ENCODE measurements at places on chromosomes 12 and 14.

DNA sequence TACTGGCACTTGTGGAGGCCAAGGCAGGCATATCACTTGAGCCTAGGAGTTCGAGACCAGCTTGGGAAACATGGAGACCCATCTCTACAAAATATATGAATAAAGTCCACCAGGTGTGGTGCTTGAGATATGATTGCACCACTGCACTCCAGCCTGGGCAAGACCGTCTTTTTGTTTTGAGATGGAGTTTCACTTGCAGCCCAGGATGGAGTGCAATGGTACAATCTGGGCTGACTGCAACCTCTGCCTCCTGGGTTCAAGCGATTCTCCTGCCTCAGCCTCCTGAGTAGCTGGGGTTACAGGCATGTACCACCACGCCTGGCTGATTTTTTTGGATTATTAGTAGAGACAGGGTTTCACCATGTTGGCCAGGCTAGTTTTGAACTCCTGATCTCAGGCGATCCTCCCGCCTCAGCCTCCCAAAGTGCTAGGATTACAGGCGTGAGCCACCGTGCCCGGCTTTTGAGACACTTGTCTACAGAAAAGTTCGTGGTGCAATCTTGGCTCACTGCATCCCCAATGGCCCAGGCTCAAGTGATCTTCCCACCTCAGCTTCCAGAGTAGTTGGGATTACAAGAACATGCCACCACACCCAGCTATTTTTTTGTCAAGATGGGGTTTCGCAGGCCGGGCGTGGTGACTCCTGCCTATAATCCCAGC, 16.3 kb upstream of the ATP5F1B start:
- DNase-seq, result no peak

DNA sequence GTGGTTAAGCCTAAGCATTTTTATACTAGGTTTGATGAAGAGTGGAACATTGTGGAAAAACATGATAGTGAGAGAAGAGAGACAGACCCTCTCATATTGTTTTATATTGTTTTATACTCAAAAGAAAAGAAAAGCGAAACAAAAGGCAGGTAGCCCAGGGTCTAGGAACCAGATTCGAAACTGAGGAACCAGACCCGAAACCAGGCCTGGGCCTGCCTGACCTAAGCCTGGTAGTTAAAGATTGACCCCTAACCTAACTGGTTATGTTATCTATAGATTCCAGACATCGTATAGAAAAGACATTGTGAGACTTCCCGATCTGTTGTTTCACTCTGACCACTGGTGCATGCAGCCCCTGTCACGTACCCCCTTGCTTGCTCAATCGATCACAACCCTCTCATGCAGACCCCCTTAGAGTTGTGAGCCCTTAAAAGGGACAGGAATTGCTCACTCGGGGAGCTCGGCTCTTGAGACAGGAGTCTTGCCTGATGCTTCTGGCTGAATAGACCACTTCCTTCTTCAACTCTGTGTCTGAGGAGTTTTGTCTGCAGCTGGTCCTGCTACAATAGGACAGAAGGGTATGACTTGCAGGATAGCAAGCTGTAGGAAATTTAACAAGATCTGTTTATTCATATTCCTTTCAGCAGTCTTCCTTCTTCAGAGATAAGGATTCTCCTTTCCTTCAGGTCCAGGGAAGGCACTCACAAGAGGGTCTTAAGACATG, 147.1 kb upstream of the PLEKHA5 start:
- DNase-seq, result no peak

DNA sequence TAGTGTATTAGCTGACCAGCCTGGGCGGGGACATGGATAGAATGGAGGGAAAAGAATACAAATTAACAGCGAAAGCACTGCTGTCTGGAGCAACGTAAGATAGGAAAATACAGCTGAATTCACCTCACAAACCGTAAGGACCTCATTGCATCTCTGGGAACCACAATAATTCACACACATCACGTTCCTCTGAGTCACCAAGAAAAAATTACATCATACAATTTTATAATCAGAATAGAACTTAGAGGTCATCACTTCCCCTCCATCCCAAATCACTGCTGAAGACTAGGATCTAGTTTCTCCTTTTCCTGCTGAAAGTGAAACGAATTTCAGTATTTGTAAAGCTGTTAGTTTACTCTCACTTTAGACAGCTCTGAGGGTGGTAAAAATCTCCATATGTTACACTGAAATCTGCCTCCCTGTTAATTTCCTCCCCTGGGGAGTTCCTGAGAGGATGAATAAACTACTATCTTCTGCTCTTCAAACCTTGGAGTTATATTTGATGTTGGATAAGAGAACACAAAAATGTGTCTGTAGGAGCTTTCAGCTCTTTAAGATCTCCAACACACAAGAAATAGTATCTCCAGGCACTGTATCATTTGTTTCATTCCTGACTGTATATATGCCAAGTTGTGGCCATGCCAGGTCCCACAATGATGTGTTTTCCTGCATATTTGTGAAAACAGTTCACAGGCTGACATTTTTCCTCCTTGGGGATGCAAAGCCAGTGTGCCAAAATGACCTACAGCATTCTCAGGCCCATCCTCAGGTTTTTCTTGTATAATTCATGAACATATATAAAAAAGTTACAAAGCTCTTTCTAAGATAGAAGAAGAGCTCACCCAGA, 63.8 kb upstream of the SSTR1 start:
- no peak for DNase-seq

DNA sequence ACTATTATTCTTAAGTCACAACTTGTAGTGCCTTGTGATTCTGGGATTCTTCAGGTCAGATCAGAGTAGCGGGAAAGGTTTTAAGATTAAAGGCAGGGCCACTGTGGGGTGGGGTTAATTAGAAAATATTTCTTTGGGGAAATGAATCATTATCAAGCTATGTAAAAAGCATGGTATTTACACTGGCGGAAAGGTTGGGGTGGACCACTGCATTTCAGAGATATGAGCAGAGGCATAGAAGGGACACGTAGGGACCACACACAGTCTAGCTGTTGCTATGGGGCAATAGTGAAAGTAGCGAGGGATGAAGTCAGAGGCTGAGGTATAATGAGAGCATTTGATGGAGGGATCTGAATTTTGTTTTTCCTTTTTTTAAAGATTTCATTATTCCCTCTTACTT, 31.7 kb upstream of the KCNH3 start:
- DNase-seq, result no peak

DNA sequence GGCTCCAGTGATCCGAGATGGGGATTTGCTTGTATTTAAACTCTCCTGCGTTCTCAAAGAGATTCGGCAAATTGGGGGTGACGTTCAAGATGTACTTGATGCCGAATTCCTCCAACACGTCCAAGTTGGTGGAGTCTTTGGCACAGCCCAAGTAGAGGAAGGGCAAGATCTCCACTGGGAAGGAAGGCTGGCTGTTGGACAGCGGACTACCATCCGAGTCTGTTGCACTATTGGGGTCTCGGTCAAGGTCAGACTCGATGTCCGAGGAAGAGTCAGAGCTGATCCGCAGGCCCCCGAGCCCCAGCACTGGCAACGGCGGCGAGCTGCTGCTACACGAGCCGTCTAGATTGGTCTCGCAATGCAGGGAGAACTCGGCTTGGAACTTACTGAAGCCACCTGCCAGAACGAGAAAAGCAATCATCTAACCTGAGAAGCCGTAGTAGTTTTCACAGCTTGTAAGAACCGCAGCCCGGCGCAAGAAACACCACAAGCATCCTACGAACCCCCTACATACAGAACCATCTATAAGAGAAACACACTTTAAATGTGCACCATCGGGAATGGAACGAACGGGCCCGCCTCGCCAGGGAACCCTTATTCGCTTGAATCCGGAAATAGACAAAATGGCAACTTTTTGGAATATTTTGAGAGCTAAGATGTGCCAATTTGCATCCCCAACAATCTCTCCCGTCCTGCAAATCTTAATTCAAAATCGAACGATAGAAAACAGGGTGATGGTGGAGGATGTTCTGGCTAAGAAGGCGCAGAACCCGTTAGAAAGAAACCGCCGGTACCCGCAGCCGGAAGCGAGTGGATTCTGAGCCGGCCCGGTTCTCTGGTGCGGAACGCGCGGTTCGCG, 1.4 kb downstream of the DUSP6 start:
- no peak for DNase-seq

GRCh38 chr14:55610713-55611370, 30.8 kb downstream of the KTN1 start:
- no peak for DNase-seq

DNA sequence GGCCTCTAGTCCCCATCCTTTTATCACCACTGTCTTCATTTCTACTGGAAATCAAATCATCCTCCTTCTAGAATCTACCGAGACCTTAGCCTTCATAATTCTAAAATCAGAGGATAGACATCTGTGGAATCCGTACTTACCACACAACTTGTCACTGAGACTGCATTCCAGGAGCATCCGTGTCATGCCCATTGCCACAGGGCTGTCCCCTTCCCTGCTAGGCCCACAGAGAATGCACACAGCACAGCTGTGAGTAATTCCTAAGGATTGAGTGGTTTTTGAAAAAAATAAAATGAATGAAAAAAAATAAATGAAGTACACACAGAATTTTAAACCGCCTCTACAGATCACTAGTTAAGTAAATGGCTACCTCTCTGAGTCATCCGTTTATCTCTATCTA, 21.0 kb upstream of the MAGOHB start:
- DNase-seq, result no peak

DNA sequence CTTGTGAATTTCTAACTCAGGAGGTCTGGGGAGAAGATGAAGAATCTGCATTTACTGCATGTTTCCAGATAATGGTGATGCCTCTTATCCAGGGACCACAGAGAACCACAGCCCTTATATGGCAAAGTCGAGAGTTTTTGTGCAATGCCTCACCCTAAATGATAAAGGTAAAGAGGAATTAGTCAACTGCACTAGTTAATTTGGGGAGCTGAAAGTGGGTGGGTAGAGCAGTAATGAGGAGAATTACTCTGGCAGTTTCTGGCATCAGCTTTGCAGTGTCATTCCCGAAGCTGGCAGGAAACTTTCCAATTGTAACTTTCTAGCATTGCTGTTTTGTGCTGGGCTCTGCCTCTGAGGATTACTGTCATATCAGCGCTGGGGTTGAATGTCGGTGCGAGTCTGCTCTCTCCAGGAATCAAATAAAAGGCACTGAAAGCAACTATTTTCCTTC, 10.3 kb downstream of the EGLN3 start:
- no peak for DNase-seq

DNA sequence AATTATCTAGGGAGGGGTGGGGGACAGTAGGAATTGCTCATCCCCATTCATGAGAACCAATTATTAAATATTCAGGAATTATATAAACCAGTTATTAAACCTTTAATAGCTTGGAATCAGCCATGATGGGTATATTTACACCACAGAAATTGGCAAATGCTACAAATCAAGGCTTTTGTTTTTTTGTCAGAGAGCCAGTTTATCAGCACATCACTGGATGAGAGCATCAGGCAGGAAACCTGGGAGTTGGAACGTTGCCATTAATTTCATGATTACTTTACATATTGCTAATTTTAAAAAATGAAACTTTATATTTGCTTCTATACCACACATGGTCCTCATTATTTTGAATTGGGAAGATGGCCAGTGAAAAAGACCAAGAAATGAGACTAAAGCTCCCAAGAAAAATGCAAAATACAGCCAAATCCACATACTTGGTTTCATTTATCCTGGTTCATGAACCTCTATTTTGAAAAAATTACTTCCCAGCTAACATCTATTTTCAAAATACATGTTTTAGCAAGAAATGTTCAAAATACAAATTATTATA, 48.4 kb downstream of the ATL1 start:
- DNase-seq, result no peak

DNA sequence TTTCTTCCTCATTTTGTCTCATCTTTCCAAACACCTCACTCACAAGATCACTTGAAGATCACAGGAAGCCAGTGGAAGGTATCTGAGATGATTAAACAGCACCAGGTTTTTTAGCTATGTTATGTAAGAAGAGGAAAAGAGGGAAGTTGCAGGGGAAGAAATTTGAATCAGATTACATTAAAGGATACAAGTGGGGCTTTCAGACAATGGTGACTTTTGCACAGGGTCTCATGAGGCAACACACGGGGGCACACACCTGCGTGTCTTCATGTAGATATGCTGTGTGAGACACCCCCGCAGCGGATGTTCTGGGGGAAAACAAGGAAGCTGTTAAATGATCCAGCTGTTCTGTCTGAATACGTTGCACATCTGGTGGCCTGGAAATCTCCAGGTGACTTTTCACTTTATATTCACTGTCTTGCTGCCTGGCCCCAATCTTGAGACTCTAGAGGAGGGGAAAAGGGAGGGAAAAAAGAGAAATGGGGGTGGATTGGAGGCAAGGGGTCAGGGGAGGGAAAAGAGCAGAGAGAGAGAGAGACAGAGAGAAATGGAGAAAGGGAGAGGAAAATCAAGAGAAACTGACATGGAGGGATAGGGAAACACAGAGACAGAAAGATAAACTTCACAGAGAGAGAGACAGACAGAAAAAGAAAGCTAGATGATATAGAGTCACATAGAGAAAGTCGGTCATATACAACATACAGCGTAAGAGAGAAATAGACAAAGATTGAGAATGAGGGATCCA, 36.3 kb upstream of the PPP1CC start:
- no peak for DNase-seq
